NCI-H748 treated with DMSO at 0.1 percent for 48 hours (cell line): ENCODE measurements at places on chromosomes 4 and X.

- DNase-seq, result no peak
Observed at GRCh38 chr4:4843635-4844291, 15.7 kb upstream of the MSX1 start.

GRCh38 chrX:134671294-134671693 lies 13.0 kb upstream of the PLAC1 start:
- DNase-seq, result no peak

DNA sequence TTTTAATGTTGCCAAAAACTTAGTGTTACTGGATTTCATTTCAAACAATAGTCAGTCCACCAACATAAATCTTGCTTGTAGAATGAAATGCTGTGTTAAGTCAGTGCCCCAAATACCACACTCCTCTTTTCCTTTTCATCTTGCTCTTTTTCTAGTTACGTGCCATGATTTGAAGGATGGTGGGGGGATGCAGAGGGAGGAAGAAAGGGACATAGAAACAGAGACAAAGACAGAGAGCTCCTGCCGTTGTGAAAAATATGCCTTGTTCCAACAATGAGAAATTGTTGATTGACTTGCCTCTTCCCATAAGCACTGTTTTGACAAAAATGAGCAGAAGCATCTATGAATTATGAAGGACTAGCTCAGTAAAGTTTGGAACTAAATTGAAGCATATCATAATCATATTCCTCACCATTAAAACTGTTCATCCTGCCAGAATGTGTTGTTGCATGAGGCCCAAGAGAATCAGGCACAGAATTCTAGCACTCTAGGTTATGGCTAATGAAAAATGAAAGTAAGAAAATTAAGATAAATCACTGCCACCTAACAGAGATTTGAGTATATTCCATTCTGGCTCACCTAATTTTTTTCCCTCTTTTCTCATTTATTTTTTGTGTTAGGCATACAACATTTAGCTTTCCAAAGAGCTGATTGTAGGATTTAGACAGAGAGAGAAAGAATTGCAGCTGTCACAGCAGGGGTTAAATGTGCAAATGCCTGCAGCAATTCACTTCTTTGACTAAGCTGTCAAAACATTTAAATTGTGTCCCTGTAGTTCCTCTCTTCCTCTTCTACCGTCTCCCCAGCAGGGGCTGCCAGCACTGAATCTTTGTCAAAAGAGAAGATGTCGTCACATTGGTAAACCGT lies 111.6 kb upstream of the PTPN13 start:
- DNase-seq, result no peak

DNA sequence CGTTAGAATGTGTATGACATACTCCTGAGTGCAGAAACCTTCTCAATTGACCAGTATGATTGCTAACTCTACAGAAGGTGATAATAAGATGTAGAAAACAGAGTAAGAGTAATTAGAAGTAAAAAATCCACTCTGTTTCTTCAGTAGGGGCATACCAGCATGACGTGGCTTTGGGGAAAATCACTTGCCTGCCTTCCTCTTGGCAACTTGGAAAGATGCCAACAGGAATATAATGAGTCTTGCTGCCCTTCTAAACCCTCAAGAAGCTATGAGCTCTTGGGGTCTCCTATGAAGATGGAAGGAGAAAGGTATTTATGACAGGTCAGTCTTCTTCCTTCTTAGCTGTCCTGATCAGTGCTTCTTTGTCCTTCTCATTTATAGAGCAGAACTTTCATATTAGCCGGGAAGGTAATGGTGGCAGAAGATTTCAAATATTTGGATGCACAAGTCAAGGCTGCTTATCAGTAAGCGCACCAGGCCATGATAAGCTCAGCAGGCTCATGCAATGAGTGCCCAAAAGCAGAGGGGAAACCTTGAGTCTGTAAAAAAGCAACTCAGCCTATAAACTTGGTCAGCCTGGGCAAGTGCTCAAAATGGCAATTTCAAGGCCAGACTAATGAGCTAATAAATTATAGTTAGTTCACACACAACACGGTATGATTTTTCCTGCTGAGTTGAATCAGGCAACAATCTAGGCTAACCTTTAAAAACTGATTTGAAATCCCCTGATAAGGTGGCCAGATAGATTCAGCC lies 69.7 kb upstream of the PPARGC1A start:
- DNase-seq, result no peak

- no peak for DNase-seq
Observed at GRCh38 chrX:86066998-86067397, 19.6 kb upstream of the CHM start.

DNA sequence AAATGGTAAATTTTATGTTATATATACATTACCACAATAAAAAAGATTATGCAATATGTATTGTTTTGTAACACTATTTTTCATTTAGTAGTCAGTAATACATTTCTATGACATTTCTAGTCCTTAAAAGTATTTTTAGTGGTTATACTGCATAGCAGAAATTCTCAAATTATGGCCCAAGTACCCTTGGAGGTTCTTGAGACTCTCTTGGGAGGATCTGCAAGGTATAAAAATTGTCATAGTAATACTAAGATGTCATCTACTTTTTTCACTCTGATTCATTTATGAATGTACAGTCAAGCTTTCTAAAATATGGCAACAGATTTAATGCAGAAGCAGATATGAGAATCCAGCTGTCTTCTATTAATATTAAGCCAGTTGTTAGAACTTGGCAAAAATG lies 138.6 kb upstream of the NAP1L5 start:
- DNase-seq, result no peak

GRCh38 chr4:177408023-177408422 lies 34.2 kb downstream of the AGA start:
- DNase-seq, result peak; percentile 76

GRCh38 chrX:54325077-54325476 lies 32.8 kb downstream of the WNK3 start:
- DNase-seq, result no peak

DNA sequence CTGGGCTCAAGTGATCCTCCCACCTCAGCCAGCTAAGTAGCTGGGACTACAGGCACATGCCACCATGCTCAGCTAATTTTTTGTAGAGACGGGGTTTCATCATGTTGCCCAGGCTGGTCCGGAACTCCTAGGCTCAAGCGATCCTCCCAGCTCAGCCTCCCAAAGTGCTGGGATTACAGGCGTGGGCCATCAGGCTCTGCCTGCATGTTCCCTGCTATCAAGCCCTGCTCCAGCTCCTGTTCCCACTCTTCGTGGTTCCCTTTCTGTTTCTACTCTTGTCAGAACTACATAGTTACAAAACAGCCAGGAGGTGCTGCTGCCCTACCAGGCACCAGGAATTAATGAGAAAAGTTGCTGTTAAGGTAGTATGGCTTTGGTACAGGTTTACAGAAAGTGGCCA lies 8.7 kb downstream of the TIMP1 start:
- no peak for DNase-seq

DNA sequence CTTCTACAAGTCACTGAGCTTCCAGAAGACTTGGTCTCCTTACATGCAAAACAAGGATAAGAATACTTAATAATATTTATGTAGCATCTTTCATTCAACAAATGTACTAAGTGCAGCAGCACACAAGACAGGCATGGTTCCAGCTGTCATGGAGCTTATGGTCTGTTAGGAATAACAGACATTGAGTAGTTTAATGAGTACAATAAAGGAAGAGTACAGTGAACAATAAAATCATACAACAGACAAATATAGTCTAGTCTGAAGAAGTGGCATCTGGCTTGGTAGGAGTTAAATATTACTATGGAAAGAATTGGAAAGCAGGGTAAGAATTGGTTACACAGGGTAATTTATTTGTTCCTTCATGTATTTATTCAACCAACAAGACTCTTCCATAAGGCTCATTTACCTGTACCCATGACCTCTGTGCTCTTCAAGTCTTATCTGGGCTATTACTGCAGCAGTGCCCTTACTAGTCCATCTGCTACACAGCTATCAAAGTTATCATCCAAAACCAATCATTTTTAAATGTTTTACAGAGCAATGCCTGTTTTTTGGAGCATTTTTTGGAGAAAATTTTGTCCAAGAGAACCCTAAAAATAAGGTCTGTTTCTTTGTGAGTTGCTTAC lies 101.1 kb upstream of the RPL34 start:
- DNase-seq, result no peak

- DNase-seq, result no peak
Observed at GRCh38 chrX:39125834-39126233, 324.6 kb downstream of the MID1IP1 start.

DNA sequence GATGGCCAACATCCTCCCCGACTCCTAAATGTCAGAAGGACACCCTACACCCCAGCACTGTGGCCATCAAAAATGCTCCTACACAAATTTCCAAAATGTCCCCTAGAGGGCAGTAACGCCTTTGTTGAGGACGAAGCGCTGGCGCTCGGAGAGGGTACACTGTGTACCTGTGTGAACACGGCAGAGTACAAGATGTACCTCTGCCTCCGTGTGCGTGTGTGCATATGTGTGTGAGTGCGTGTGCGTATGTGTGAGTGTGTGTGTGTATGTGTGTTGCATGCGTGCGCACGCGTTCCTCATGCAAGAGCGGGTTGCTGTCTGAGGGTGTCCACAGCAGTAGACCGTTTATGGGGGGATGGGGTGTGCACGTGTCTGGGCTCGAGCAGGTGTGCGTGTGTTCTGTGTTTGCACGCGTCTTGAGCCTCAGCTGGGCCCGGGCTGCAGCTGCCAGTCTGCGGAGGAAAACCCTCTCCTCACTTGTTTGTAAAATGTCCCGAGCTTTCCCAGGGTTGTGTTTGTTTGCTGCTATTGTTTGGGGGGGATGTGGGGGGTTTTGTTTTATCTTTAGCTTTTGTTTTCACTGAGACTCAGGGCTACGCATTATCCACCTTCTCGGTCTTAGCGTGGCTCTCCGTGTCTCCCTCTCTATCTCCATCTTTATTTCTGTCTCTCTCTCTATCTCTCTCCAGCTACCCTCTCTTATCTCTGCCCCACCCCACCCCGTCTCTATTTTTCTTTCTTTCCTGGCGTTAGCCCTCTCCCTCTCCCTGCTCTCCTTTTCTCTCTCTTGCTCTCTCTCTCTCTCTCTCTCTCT lies 10.4 kb upstream of the TSPYL2 start:
- DNase-seq, result peak; percentile 57

GRCh38 chrX:12497832-12498591 lies 293.2 kb upstream of the PRPS2 start:
- DNase-seq, result no peak

GRCh38 chr4:184949020-184949419 lies 69.3 kb upstream of the HELT start:
- DNase-seq, result no peak

- no peak for DNase-seq
Observed at GRCh38 chr4:145818011-145818410, 120.6 kb downstream of the ZNF827 start.

GRCh38 chr4:176013476-176014247 lies 52.0 kb upstream of the WDR17 start:
- no peak for DNase-seq

DNA sequence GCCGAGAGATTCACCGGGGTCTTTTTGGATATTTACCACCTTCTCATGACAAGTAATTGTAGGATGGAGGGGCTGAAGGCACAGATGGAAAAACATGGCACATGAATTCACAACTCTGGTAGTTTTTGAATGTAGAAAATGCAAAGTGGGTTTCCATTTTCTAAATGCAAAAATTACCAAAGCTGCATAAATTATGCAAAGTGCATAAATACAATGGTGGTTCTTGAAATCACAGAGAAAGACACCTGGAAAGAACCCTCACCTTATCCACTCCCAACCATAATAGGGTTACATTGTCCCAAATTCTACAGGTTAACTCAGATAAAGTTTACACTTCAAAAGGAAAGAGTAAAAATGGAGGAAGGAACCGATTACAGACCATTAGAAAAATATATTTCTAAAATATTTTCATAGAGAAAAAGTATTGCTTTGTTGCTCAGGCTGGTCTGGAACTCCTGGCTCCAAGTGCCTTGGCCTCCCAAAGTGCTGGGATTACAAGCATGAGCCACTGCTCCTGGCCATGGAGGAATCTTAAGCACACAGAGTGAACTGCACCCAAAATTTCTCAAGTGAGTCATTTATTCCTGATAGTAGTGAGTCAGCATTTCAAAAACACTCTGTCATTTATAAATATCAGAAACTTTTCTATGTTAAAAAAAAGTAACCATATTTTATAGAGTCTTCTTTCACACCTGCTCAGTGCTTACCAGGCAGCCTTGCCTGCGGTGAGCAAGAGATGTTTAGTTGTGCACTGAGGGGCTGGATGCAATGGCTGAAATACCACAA lies 101.4 kb downstream of the FIP1L1 start:
- no peak for DNase-seq

GRCh38 chr4:40333921-40334352 lies 1.2 kb upstream of the CHRNA9 start:
- DNase-seq, result peak; percentile 32

GRCh38 chr4:69823481-69824186 lies 36.3 kb downstream of the SULT1E1 start:
- DNase-seq, result peak; percentile 54

DNA sequence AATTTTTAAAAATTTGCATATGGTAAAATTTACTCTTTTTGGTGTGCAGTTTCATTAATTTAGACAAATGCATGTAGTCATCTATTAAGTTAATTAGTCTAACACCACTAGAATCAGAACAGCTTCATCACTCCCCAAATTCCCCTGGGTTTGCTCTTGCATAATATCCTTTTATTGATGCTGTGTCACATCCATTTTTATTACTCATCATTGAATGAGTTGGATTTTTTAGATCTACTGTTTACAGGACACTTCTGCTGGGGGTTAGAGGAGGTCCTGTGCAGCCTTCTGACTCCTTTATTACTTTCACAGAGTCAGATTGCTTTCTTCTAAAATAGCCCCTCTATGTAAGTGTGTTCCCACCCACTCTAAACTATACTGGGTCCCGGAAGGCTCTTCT lies 65.9 kb downstream of the MTHFD2L start:
- DNase-seq, result no peak

DNA sequence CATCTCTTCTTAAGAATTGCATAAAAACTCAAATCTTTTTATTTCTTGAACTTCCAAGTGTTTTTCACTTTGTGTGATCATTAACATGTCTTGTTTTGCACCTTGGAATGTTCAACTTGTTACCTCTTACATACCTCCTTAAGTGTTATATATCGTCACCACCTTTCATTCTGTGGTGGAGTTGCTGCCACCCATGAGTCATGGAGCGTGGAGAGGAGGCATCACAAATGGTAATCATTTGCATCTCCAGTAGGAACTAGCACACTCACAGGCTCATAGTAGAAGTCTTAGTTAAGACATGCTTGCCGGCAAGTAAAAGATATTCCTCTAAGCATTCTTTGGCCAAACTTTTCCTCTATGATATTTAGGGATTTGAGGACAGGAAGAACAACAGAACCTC lies 67.0 kb upstream of the VCX start:
- no peak for DNase-seq

GRCh38 chrX:151398346-151398745 lies 1.3 kb downstream of the VMA21 start:
- DNase-seq, result no peak

GRCh38 chrX:154315416-154315815 lies 19.8 kb downstream of the TKTL1 start:
- no peak for DNase-seq

- DNase-seq, result no peak
Observed at GRCh38 chrX:151538190-151539122, 25.0 kb upstream of the PASD1 start.

DNA sequence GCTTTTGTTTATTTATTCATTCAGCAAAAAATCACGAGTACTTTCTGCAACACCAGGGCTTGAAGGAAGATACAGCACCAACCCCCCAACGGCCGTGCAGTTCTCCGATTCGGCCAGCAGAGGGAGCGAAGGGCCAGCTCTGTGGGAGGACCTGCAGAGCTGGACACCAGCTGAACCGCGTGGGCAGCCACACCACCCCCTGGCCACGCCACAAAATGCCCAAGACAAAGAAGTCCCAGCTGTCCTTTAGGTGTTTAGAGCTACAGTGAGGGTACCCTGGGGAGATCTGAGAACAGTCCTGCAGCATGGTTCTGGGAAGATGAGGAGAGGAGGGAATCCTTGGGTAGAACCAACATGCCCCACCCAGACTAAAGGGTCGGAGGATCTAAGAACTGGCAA lies 83.1 kb downstream of the RELL1 start:
- peak; percentile 12 for DNase-seq
